ENCODE measurements at places on chromosomes 11 and 22.

DNA sequence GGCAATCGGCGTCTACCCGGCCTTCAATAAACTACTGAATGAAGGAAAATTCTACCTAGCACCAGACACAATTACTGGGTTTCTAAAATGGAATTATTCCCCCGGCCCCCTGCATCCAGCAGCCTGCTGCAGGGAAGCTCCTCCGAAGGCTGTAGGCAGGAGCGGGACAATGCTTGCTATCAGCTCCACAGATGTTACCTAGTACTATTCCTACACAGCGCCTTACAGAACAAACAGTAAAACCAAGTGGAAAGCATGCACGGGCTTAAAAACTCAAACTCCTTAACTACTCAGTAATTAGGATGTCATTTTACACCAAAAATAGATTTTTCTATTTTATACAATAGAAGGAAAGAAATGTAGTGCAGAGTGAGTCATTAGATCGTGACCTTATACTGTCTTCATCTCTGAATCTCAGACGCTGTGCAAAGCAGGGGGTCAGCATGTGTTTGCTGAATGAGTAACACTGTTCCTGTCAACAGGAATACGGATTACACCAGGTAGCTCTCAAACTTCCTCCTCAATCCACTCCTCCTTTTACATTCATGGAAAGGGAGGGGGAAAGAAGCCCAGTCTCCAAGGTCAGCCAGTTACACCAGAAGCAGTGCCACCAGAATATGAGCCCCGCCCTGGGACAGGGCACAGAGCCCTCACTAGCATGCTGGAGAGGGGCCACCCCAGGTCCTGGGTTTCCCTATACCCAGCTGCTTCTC lies 74.9 kb downstream of the PACSIN2 start:
- no peak for DNase-seq

DNA sequence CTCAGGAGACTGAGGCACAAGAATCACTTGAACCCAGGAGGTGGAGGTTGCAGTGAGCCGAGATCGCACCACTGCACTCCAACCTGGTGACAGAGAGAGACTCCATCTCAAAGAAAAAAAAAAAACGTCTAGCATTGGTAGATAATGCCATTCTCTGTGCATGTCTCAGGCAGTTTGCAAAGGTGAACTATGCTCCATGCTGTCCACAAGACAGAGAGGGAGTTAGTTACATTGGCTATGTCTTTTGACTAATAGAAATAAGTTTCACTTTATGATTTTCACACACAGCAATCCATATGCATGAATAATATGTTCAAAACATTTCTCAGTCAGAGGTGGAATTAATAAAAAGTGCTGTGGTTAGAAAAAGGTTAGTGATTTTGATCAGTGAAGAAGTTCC lies 591.4 kb downstream of the ETS1 start:
- DNase-seq: no peak

- no peak for DNase-seq
Measured at GRCh38 chr22:19134176-19134831, 3.2 kb downstream of the TSSK2 start.

GRCh38 chr22:40875111-40875510 lies 13.2 kb upstream of the DNAJB7 start:
- no peak for DNase-seq

DNA sequence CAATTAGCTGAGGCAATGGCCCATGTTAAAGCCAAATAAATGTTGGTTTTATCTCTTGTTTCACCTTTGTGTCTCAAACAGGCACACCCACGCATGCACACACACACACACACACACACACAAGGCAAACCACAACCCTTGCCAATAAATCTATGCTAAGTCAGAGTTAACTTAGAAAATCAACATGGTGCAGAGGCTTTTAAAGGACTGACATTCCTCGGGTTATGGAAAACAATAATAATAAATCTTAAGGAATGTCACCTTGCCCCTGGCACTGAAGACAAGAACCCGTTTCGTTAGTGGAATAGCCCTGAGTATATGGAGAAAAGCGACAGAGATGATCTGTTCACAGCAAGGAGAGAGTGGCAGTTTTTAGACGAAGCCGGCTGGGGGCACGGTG lies 326.3 kb downstream of the NTM start:
- DNase-seq: no peak
